ENCODE measurements at places on chromosomes 1 and 21.

DNA sequence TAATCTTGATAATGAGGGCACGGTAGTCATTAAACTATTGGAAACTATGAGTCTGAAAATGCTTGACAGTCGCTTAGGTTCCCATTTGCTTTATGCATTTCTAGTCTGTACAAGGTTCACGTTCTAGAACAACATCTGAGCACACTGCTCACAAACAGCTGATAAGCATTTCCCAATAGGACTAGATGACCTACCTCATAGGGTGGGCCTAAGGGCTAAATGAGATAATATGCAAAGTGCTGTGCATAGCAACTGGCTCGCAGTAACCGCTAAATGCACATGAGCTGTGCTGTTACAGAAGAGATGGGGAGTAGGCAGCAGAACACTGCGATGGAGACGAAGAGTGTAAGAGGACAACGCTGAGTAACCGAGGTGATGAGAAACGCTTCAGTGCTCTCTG lies 628.0 kb downstream of the SMYD3 start:
- DNase-seq = no peak

- no peak for DNase-seq
Measured at GRCh38 chr1:34125721-34126380, 39.2 kb downstream of the CSMD2 start.

GRCh38 chr21:41167348-41168342 lies at the start of gene BACE2:
BACE2 (plus strand) TSS chr21:41168160; CDS start chr21:41168264, 104 bp downstream.
- DNase-seq = peak; percentile 68

DNA sequence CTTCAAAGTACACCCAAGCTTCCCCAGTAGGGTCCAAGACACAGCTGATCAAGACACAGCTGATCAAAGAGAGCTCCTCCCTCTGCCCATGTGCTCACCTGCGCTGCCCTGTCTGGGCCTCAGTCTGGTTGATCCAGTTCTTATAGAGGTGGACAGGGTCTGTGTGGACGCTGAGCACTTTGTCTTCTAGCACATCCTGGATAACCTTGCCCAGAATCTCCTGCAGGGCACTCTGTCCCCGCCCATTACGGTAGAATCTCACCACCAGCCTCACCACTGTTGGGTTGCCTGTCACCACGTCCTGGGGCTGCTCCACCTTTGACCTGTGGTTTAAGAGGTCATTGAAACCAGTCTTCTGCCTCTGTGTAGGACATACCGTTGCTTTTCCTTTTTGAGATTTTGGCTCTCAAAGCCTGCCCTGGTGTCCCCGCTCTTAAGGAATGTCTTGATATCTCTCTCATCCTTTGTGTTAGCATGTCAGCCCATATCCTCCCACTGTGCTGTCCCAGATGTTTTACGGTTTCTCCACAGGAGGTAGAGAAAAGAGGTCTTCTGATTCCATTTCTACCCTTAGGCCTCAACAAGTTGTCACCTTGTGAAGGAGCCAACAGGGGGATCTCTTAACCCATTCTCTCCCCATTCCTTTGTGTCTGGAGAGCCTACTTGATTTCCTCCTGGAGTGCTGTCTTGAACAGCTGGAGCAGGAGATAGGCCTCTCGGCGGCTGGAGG lies 33.5 kb downstream of the IQGAP3 start:
- DNase-seq = no peak

GRCh38 chr1:201436393-201436792 lies 14.9 kb upstream of the TNNI1 start:
- DNase-seq = no peak

DNA sequence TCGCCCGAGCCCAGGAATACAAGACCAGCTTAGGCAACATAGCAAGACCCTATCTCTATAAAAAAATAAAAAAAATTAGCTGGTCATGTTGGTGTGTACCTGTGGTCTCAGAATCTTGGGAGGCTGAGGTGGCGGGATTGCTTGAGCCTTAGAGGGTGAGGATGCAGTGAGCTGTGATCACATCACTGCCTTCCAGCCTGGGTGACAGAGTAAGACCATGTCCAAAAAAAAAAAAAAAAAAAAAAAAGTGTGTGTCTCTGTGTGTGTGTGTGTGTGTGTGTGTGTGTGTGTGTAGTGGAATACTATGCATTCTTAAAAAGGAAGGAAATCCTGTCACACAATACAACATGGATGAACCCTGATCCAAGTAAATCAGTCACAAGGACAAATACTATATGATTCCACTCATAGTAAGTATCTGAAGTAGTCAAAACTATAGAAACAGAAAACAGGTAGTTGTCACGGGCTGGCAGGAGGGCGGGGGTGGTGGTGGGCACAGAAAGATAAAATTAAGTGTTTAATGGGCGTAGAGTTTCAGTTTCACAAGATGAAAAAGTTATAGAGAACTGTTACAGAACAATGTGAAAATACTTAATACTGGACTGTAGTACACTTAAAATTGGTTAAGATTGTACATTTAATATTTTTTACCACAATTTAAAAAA lies 47.8 kb downstream of the SELENOF start:
- DNase-seq = no peak

DNA sequence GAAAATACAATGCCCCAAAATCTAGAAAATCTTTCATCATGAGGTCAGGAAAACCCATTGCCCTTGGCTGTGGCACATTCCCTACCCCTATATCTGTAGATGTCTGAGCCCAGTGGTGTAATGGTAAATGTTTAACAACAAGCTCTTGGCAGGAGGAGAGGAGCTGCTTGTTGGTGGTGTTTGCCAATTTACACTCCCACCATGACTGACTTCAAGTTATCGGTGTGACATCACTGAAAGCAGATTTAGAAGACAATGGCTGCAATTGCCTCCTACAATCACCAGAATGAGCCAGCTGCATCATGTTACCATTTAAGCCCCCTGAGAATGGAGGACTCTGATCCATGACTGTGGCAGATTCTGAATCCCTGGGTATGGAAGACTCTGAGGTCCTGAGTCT lies 70.9 kb downstream of the SDC3 start:
- no peak for DNase-seq

- DNase-seq = peak; percentile 36
Measured at GRCh38 chr1:35220976-35221375, 28.0 kb upstream of the SFPQ start.

DNA sequence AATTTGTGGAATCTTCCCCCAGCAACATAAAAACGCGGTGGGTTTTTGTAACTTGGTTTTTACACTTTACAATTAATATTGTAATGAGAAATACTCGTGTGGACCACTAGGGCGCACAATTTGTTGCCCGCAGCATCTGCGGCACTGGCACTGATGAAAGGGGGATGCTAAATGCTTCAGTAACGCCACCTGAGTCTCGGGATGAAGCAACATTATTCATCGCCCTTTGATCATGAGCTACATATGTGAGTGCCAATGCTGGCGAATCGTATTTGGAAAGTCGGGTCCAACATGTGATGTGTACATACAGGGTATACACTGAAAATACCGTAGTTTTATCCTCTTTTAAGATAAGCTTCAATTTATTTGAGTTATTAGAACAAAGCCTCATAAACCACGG lies 34.2 kb upstream of the COX20 start:
- peak; percentile 57 for DNase-seq

GRCh38 chr1:119948342-119949214 lies 52.3 kb upstream of the ADAM30 start:
- peak; percentile 85 for DNase-seq

GRCh38 chr21:25733859-25734653 lies 648 bp downstream of the ATP5PF start:
- DNase-seq = peak; percentile 27

DNA sequence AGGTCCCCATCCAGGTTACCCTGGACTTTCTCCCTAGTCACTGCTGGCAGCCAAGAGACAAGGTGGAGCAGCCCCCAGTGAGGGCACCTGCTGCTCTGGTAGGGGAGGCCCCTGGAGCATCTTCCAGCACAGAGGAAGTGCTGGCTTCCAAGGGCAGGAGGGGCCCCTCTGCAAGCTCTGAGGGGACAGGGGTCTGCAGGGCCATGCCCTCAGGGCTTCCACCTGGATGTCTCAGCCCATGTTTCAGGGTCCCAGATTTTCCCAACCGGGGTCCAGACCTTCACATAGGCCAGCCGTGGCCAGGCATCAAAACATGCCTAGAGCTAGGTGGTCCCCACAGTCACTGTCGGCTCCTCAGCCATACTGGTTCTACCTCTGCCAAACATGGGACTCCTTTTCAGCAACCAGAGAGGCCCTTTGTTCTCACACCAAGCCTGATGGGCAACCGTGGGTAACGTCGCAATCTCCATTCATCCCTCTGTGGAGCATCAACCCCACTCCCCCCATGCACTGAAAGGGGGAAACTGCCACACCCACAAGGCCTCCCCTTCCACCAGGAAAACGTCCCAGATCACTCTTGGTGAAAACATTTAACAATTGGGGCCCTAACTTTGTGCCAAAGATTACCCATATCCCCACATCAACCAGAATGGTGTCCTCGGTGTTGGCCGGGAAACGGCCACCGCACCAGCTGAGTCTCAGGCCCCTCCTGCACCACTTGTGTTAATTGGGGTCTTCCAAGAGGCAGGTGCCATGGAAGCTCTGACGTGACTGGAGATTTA lies 1.9 kb upstream of the COL6A2 start:
- DNase-seq = peak; percentile 5

- no peak for DNase-seq
Measured at GRCh38 chr1:246099570-246099969, 407.5 kb downstream of the SMYD3 start.

GRCh38 chr1:14811573-14811972 lies 213.1 kb downstream of the KAZN start:
- DNase-seq = no peak

GRCh38 chr1:66262208-66262963 lies 271.6 kb upstream of the SGIP1 start:
- no peak for DNase-seq

GRCh38 chr1:25724966-25725365 lies 75.0 kb upstream of the SELENON start:
- no peak for DNase-seq

DNA sequence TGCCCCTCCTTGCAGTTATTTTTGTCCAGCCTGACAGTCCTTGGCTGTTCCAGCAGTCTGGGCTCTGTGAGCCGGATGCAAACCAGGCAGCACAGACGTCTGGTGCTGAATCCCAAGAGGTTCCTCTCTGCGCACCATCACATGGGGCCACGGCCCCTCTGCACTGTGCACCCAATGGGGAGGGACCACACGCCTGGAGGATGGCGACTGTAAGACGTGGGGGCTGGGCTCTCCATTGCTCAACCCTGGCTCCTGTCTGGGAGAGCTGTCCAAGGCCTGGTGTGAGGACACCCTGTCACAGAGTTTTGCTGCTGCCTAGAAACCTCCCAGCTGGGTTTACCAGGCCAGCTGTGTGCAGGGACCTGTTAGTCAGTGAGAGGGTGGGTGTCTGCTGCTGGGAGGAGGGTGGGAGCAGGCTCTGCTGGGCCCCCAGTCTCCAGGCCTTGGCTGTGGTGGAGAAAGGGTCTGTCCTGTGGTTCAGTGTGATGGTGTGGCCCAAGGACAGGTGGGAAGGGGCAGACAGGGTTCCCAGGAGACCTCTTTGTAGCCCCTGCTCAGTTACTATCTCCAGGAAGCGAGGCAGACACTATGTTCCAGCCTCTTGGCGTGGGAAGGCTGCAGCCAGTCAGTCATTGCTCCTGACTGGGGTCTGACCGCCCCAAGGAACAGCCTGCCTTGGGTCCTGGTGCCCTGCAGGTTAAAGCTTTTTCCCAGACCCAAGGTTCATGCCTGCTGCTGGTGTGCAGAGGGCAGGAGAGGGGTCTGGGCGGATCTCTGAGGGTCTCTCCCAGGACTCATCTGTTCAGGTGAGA lies 13.8 kb downstream of the HEYL start:
- no peak for DNase-seq

- DNase-seq = peak; percentile 75
Measured at GRCh38 chr1:64823691-64824476, 79.0 kb downstream of the RAVER2 start.

- no peak for DNase-seq
Measured at GRCh38 chr1:110293601-110294104, 45.5 kb upstream of the RBM15 start.

DNA sequence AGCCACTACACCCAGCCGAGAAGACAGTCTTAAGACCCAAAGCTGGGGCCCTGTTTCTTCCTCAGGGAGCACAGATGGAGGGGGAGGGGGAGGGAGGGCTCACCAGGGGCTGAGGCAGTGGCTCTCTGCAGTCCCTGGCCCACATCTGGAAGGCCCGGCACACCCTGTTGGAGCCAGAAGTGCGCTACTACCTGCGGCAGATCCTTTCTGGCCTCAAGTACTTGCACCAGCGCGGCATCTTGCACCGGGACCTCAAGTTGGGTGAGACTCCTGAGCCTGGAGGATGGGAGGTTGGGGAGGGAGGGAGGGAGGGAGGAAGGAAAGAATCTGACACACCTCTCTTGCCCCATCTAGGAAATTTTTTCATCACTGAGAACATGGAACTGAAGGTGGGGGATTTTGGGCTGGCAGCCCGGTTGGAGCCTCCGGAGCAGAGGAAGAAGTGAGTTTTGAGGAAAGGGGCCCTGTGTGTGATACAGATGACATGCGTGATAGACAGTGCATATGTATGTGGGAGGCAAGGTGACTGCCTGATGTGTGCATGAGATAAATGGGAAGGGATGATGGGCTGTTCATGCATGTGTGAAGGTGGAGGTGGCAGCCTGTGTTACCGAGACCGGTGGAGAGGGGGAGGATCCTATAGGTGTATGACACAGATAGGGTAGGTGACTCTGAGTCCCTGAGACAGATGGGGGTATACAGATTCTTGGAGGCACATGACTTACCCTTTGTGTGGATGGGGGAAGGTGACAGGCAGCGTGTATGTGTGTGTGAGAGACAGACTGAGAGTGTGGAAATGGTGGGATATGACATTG lies 1.5 kb downstream of the PLK3 start:
- DNase-seq = peak; percentile 48

DNA sequence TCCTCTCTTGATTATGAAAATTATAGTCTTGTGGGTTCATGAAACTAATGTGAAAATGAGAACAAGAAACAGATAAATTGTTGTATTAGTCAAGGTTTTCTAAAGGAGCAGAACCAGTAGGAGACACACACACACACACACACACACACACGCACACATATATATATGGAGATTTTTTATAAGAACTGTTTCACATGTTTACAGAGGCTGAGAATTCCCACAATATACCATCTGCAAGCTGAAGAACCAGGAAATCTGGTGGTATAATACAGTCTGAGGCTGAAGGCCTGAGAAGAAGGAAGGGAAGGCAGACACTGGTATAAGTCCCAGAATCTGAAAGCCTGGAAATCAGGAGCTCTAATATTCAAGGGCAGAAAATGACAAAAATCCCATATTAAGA lies 70.9 kb upstream of the RGS18 start:
- no peak for DNase-seq

- no peak for DNase-seq
Measured at GRCh38 chr1:175415129-175415712, 222.6 kb upstream of the KIAA0040 start.

DNA sequence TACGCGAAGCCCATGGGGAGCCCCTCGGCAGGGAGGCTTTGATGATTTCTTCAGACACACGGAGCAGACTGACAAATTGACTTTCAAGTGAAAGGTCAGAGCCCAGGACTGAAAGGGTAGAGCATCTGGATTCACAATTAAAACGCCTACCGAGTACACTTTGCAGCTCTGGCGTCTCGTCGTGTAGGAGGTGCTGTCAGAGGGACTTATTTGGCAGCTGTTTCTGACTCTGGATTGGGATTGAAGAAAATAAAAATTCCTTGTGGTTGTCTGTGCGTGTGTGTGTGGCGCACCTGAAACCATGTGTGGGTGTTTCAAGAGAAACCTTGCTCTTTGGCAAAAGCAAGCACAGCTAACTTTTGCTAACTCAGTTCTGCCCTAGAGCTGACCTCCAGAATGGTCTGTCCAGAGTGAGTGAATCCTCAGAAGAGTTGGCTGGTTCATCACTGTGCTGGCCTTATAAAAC lies 348.7 kb downstream of the HLX start:
- no peak for DNase-seq

- DNase-seq = no peak
Measured at GRCh38 chr1:228935198-228935663, 200.0 kb downstream of the RHOU start.

Measured in activated CD4-positive, alpha-beta T cell treated with anti-CD3 and anti-CD28 coated beads, Interleukin-2, amount 10 ng/mL, durations not matched to agents 7 days and 5 days (primary cell).